Left renal pelvis (tissue), 4 donors: ENCODE measurements at places on chromosomes 12 and 14. TPM values are rescaled to one million over a fixed set of nuclear protein-coding genes. Genes with fewer than 3 reads are reported as not detected.

ZFYVE1 gene
- polyA plus RNA-seq: 16.8 TPM

TAMALIN gene
- polyA plus RNA-seq: 19.3 TPM

AJUBA gene
- 89.0 TPM for polyA plus RNA-seq

EPYC gene
- not detected for polyA plus RNA-seq

TAS2R19 gene
- polyA plus RNA-seq: 1.4 TPM

ACVRL1 gene
- polyA plus RNA-seq: 27.3 TPM

DNA sequence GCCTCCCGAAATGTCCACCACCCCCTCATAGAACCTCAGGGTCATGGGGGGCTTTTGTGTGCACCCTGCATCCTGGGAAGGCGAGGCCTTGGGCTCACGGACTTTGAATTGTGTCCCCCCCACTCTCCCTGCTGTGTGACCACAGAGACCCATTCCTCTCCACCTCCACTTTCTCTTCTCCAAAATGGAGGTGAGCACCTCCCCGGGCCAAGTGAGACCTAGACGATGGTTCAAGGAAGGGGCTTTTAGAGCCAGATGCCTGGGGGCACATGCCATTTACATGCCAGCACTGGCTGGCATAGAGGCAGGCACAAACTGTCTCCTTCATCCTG, 33.5 kb downstream of the CYP46A1 start:
- DNase-seq: no peak

DNA sequence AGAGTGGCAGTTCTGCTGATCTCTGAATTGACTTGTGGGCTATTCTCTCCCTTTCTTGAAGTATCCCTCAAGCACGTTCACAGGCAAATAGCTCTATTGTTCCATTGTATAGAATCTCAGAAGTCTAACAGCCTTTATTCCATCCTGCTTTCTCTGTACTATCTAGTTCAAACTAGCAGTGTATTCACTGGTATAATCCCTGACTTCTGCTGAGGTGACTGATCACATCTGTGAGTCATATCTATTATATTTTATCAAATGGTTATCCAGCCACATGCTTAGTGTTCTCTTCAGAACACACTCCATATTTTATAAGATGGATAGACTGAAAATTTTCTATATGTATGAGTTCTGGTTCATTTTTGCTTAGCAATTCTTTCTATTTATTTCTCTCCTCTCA, 866.1 kb downstream of the C12orf50 start:
- no peak for DNase-seq

DNA sequence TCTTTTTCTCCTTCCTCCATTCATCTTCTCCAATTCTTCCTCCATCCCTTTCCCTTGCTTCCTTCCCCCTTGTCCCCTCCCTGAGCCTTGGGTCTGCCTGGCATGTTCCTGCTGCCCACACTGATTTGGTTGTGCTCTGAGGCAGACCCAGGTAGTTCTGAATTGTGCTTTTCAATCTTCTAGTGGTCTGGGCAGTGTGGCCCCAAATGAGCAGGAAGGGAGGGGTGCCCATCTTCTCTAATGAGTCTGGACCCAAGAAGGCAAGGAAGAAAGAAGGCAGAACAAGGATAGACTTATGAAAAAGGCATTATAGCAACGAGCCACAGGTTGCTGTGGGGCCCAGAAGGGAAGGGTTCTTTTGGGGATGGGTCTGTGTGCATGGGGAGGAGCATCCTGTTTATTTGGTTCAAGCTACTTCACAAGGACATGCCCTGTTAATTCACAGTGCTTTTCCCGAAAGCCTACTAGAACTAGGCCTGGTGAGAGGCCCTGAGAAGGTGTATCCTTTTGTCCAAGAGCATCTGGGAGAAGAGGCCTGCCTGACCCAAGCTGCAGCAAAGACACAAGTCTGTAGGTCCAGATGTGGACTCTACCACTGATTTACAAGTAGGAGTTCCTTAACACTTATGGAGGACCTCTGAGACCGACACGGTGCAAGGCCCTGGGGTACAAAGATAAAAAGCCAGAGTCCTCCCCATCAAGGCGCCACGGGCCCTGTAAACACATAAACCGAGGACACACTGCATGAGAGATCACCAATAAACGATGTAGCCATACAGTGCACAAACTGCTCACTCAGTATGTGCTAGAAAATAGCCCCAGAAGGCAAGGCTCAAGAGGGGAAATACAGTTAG, 1.1 kb upstream of the SUSD6 start:
- no peak for DNase-seq

DNA sequence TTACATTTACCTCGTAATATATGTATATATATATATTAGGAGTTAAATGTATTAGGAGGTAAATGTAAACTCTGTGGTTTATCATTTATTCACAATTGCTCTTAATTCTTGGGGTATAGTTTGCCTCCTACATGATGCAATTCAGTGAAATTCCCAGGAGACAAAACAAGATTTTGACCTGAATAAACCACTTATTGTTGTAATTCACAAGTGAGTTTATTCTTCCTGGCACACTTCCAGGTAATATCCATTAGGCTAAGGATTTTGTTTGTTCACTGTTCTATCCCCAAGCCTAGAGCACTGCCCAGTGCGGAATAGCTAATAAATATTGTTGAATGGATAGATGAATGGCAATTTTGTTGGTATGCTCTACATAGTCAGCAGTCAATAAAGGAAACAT, 3.0 kb downstream of the SMIM10L1 start:
- DNase-seq: no peak

- DNase-seq: no peak
These were observed 54.9 kb downstream of the RAB35 start for GRCh38 chr12:120061575-120062214.

- DNase-seq: peak; percentile 18
These were observed 34.2 kb upstream of the KICS2 start for GRCh38 chr12:64256166-64256800.

GRCh38 chr12:109130297-109131153, 14.1 kb downstream of the ACACB start:
- DNase-seq: no peak

- no peak for DNase-seq
These were observed 186.5 kb upstream of the LHX5 start for GRCh38 chr12:113658006-113658655.

GRCh38 chr14:105439710-105440553, 20.3 kb downstream of the MTA1 start:
- no peak for DNase-seq

- no peak for DNase-seq
These were observed 14.7 kb upstream of the LPCAT3 start for GRCh38 chr12:7032990-7033389.

GRCh38 chr12:12518919-12519318, 43.7 kb downstream of the DUSP16 start:
- DNase-seq: no peak

- DNase-seq: no peak
These were observed 20.7 kb downstream of the NAA25 start for GRCh38 chr12:112087851-112088250.

DNA sequence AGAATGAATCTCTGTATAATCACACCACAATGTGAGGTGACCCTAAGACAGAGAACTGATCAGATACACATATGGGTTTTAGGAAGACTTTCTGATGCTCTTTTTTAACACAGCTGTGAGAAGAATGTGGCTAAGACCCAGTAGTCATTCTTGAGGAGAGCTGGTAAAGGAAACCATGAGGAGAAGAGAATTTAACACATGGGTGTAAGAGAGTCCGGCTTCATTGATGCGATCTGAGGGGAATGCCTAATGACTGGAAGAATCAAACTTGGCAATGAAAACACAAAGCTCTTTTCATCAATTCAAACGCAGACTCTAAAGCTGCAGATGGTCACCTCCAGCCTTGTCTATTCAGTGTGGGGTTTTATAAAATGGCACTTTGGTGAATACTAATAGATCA, 79.3 kb downstream of the FOXA1 start:
- no peak for DNase-seq

DNA sequence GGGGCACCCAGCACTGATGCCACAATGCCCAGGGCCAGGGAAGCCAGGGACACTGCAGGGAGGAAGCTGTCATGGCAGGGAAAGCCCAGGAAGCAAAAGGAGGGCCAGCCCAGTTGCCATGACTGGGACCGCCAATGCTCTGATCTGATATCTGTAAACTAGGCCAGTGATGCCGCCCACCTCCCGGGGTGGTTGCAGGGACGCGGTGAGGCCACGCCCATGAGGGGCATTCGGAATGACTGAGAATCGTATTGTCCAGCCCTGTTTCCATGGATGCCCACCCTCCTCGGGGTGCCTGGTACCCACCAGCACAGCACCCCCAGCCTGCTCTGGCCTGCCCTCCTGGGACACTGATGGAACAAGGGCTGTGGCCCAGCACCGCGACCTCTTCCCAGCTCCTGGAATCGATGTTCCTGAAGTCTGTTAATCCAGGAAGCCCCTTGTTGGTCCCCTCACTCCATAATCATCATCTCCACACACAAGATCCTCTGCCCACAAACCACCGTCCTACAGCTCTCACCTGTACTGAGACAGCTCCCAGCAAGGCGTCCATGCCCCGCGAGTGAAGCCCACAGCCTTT, 48.7 kb downstream of the CHGA start:
- no peak for DNase-seq

GRCh38 chr12:63996556-63996955, 152.1 kb downstream of the SRGAP1 start:
- DNase-seq: no peak

- no peak for DNase-seq
These were observed 157.4 kb upstream of the ARID2 start for GRCh38 chr12:45572114-45572513.

DNA sequence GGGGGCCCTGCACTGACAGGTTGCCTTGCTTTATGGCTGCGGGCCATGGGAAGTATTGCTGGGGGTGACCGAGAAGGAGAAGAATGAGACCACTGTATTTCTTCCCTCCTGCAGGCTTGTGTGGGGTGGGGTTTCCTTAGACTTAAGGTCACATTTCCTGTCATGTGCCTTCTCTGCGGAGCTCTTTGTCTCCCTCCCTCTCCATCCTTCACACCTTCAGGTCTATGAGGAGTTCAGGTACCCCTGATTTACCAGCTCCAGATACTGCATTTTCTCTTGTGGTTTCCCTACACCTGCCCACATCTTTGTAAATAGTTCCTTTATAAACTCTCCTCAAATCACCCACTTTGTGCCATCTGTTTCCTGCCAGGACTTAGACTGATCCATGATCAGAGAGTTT, 3.6 kb downstream of the FNTB start:
- no peak for DNase-seq

- no peak for DNase-seq
These were observed 1595.8 kb upstream of the SEL1L start for GRCh38 chr14:83129496-83129895.

GRCh38 chr14:54564071-54564867, 2.7 kb upstream of the SAMD4A start:
- peak; percentile 22 for DNase-seq

- DNase-seq: no peak
These were observed 30.0 kb downstream of the PELI2 start for GRCh38 chr14:56147986-56148901.

GRCh38 chr14:77217551-77217950, 36.0 kb downstream of the TMEM63C start:
- DNase-seq: no peak

GRCh38 chr12:122659579-122659978, 43.6 kb downstream of the HCAR2 start:
- DNase-seq: no peak

GRCh38 chr14:19895282-19895681, 20.3 kb downstream of the OR4K2 start:
- no peak for DNase-seq

DNA sequence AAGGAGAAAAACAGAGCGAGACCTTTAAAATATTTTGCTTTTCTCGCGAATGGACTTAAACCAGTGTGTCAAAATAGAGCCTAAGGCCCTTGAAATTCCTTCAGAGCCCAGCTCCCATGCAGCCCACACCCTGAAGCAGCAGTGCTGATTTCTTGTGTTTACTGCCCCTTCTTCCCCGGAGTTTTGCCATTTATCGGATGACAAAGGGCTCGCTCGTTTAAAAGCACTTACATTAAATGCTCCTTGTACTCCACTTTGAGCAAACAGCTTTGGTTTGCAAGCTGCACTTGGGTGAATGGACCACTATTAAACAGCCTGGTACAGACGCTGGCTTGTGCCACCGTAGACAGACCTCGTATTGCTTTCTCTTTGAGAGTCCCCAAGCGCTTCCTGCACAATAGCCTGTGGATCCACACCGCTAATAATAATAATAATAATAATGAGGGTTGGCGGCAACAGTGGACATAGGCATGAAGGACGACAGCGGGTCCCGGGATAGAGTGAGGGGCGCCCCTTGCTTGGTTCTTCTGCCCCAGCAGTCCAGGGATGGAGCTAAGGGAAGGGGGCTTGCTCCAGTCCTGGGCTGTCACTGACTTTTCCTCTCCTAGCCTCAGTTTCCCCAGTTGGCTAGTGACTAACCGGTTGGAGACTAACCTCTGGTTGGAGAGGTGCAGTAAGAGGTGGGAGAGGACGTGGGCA, 6.6 kb downstream of the DLK1 start:
- DNase-seq: no peak

DNA sequence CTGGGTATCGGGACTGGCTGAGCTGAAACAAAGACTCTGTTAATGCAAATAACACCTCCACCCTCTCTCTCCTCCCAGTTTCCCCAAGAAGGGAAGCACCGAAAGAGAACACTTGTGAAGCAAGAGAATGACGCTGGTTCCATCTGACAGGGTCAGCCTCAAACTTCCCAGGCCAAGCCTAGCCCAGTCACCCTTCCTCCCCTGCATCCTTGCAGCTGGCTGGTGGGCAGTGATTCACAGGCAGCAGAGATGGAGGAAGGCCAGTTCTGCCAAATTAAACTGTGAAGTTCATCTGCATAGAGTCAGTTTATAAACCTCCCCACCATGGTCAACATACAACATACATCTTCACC, 2.8 kb downstream of the LRRC74A start:
- DNase-seq: no peak

GRCh38 chr14:87252103-87252502, 740.9 kb downstream of the GALC start:
- no peak for DNase-seq

- no peak for DNase-seq
These were observed 3.4 kb downstream of the CDK2AP1 start for GRCh38 chr12:123267991-123268843.

DNA sequence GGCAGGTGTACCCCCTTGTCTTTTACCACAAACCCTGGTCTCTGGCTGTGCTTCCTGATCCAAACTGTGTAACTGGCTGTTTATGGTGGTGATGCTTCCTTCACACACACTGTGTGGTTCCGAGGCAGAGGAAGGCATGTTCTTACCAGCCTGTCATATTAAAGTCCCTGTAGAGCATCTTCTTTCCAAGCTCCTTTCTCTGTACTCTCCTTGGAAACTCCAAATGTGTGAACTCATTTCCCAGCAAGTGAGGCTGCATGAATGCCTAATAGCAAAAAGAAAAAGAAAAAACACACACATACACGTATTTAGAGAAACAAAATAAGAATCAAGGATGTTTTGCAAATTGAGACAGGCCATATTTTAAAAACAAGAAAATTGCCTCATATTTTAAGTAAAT, 214.9 kb downstream of the PPM1H start:
- no peak for DNase-seq

DNA sequence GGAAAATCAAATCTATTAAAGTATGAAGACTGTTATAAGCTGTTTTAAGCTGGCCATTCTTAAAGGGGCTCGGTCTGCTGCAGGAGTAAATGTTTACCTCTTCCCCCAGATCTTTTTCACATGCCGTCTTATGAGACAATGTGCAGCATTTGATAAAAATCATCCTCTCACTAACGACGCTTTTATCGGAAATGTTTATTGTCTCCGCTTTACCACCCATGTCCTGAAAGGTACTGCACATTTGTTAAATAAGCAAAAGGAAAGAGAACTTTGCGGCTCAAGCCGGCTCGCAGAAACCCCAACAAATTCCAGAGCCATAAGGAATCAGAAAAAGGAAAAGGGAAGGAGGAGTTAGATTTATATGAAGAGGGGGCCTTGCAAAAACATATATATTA, 137.8 kb downstream of the HMGA2 start:
- no peak for DNase-seq
